ACHN (cell line): ENCODE measurements at places on chromosomes 5 and 9.

GRCh38 chr5:148070621-148071020, 6.8 kb downstream of the SPINK5 start:
- DNase-seq, result no peak

- DNase-seq, result no peak
These were observed 12.5 kb upstream of the CXCL14 start for GRCh38 chr5:135591277-135591676.

DNA sequence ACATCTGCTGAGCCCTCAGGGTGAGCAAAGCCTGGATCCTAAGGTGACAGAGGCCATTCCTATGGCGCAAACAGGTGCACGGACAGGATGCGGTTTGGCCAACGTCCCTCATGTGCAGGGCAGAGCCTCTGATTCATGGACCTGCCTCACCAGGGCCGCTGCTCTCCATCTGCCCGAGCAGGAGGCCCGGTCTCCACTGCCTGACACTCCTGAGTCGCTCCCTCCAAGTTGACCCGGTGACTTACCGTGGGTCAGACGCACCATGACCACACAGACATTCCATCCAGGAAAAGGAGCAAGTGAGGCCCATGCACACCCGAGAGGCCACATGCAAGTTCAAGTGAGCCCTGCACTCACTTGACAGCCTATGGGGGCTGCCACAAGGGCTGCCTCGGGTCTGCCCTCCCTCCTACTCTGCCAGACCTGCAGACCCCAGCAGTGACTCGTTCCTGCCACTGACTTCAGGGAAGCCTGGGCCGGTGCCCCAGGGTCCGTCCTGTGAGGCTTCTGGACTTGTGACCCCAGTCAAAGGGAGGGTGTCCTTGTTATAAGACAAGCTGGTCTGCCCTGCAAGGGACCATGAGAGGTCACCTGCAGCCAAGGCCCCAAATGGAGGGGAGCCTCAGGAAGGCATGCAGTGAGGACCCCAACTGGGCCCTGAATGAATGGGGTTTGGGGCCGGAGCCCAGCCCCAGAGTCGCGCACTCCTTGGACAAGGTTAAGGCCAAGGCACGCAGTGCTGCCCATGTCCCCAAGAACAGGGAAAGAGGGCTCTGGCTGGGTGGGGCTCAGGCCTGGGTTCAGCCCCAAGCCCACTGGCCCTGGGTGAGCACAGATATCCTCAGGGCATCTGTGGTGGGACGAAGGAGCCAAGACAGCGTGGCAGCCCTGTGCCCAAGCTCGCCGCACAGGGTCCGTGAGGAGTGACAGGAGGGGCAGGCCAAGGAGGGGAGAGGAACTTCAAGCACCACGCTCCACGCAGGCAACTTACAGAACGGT, 10.1 kb downstream of the BRD3OS start:
- no peak for DNase-seq

DNA sequence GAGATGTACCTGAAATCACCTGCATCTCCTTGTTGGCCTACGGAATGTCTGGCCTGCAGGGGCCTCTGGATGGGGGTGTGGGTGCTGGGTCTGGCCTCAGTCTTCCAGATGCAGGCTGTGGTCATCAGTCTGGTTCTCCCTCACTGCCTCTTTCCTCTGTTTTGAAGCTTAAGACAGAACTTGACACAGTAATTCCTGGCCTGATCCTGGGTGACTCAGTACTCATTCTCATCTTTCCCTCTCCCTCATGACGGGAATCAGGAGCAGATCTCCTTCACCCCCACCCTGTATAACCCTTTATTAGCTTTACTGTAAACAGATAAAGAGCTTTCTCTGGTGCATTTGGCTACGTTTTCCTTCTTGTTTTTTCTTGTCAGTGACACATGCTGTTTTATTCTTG, 89.3 kb upstream of the ADAMTS16 start:
- no peak for DNase-seq
